ENCODE measurements at places on chromosomes 5 and 9. TPM values are rescaled to one million over a fixed set of nuclear protein-coding genes. Genes with fewer than 3 reads are reported as not detected.
A peak's percentile ranks its signal among the peaks of the same experiment; 100 is the strongest.

DNA sequence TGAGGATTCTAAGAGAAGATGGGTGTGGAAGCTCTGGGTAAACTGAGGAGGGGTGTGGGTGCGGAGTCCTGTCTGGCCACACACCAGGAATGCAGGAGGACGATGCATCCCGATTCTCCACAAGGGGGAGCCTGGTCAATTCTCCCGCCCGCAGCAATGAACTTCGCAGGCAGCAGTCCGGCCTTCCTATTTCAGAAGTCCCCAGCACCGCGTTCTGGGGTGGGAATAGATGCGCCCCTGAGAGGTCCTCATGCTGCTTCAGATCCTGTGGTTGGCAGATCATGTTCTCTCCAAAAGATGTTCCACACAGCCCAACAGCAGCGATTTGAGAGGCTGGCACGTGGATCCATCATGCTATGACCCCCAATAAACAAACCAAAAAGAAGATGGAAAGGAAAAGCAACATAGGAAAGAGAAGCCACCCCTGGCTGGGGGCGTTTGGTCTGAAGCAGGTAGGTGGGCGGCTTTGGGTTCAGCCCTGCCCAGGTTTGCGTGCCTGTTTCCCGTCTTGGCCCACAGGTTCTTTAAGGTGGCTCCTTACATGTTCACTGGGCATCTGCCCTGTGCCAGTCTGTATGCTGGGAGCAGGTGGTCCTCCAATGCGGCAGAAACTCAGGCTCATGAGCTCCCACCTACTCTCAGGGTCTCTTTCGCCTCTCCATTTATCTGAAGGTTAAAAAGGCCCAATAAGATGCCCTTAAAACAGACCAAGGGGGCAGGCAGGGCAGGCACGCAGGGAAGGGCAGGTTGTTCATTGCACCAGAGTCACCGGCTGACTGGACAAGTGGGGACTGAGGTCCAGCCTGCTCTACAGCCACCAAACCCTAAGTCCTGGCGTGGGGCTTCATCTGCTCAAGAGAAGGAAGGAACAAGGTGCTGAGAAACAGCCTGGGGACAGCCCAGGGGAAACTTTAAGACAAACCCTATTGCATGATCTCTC, 171.6 kb downstream of the PAX5 start:
- peak; percentile 16 for DNase-seq

PTPRD gene
- total RNA-seq = not detected

DNA sequence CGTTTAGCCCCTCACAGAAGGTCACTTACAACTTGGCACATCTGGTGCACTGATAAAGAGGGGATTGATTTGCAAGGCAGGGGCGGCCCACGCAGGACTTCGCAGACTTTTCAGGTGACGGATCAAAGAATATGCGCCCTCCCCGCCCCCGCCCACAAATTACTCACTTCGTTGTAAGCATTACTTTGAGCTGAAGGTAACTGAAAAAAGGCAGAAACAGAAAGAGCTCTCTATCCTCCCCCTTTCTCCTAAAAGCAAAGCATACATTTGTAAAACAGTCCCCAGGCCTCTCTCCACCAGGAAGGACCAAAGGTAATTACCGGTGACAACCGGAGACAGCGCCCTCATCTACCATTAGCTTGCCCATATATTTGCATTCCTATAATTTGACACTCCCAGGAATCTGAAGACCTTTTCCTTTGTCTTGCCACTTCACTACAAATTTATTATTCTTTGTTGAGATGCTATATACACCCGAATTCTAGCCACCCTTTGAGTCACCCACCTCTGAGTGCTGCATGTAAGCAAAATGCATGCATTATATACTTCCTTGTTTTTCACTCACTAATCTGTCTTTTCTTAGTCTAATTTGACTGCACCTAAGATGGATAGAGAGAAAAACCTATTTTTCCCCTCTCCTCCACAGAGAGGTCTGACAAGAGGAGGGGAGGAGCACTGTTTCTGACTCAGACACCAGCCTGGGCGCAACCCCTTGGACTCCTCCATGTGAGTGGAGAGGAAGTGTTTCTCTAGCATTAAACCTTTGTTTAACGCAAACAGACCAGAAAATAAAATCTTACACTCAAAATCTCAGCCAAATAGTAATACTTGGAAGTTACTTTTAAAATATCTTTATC, 74.7 kb upstream of the SPIN1 start:
- DNase-seq = no peak

KLF9 gene
- 4.0 TPM for total RNA-seq

DNA sequence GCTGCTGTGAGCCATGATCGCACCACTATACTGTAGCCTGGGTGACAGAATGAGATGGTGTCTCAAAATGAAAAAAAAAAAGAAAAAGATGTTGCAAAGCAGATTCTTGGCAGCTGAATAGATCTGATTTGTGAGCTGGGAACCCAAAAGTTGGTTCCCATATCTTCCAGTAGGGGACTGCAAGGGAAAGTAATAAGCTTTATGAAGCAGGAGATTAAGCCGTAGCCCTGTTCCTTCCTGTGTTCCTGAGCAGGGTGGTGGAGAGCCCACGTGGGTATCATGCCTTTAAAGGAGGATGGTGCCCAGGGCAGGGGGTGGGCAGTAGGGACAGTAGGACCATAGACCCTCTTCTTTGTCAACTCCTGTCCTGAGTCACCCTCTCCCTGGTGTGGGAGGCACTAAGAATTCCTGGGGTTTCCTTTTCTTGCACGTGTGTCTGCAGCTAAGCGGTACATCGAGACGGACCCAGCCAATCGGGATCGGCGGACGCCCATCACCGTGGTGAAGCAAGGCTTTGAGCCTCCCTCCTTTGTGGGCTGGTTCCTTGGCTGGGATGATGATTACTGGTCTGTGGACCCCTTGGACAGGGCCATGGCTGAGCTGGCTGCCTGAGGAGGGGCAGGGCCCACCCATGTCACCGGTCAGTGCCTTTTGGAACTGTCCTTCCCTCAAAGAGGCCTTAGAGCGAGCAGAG, 37.9 kb downstream of the STOM start:
- DNase-seq = no peak

IFNK gene
- not detected for total RNA-seq

GRCh38 chr9:108691614-108692013, 164.2 kb downstream of the ACTL7B start:
- DNase-seq = peak; percentile 79

- DNase-seq = no peak
Measured at GRCh38 chr5:10537624-10538023, 26.2 kb upstream of the ANKRD33B start.

RANBP3L gene
- total RNA-seq = not detected

GRCh38 chr5:270340-270739, 1.1 kb upstream of the PDCD6 start:
- DNase-seq = no peak

DNA sequence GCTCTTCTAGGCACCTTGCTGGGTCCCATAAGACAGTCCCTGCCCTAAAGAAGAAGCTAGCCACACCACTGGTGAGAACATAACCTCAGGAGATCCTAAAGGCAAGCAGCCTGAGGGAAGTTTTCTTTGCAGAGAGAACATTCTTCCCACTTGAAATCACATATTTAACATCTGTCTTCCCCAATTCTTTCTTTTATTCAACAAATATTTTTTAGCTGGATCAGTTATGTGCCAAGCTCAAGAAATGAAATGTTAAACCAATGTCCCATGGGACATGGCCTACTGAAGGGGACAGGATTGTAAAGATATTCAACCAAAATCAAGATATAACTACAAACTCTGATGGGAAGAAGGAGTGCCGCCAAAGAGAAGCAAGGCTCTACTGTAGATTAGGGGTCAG, 36.5 kb downstream of the FOXI1 start:
- DNase-seq = no peak

- DNase-seq = no peak
Measured at GRCh38 chr5:107913494-107913893, 242.8 kb upstream of the EFNA5 start.

PHYHD1 gene
- not detected for total RNA-seq

DNA sequence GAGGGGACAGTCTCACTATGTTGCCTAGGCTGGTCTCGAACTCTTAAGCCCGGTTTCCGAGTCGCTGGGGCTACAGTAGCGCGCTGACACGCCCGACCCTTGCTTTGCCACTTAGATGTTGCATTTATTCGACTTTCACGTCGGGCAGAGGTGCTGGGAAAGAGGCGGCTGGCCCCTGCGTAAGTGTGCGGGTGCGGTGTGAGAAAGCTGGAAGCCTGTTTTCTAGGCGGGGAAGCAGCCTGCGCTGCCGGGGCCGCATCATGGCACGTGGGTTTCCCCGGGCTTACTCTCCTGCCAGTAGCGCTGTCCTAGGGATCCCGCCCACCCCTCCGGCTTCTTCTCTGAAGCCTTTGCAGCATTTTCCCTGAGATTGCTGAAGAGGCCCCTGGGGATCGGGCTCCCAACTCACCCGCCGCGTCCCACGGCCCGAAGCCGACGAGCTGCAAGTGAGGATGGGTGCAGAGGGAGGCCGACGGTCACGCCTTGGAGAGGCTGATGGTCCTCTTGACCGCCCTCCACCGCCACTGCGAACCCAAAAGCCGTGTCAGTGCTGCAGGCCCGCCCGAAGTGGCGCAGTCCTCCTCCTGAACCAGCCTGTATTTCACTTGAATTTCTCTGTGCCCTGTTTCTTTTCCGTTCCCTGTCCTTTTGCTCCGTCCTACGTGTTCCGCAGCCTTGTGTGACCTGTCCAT, 5.8 kb upstream of the TRIM41 start:
- DNase-seq = peak; percentile 64

- no peak for DNase-seq
Measured at GRCh38 chr5:132971483-132972435, 8.3 kb upstream of the AFF4 start.

DNA sequence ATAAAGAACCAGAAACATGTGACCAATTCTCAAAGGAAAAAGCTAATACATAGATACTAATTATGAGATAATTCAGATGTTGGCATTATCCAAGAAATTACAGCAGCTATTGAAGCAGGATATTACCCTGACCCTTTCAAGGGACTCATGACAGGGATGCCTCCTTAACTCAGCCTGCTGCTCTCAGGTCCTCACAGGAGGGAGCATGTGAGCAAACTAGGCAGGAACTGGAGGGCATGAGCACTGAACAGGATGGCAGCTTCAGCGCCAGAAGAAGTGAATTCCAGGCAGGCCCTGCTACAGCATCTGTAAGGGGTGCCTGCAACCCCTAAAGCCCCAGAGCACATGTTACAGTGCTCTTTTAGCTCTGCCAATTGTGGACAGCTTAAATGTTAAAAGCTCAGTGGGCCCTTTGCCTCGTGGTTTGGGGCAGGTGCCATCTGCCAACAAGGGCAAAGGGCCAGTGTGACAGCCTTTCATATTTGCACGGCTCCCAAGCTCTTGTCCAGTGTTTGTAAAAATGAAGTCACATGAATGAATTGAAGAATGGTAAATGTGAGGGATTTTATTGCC, 464.7 kb upstream of the COX7C start:
- DNase-seq = no peak

CNTNAP3 gene
- not detected for total RNA-seq

C9orf152 gene
- 3.5 TPM for total RNA-seq

CMBL gene
- total RNA-seq = 12.9 TPM

DNA sequence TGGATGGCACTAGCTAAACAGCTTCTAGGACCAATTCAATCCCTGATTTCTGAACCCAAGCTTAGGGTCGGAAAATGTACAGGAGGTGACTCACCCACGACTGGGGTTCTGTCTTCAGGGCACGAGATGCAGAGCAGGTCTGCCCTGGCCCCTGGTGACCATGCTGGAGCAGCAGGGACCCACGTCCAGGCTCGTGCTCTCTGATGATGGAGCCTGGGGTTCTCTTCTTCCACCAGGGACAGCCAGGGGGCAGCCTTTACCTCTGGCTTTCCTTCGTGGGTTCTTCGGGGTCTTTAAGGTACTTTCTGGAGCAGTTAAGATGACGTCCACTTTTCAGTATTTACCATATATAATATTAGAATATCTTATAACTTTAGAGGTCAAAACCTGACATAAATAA, 2.1 kb downstream of the CFAP77 start:
- no peak for DNase-seq

GLDC gene
- total RNA-seq = not detected

DNA sequence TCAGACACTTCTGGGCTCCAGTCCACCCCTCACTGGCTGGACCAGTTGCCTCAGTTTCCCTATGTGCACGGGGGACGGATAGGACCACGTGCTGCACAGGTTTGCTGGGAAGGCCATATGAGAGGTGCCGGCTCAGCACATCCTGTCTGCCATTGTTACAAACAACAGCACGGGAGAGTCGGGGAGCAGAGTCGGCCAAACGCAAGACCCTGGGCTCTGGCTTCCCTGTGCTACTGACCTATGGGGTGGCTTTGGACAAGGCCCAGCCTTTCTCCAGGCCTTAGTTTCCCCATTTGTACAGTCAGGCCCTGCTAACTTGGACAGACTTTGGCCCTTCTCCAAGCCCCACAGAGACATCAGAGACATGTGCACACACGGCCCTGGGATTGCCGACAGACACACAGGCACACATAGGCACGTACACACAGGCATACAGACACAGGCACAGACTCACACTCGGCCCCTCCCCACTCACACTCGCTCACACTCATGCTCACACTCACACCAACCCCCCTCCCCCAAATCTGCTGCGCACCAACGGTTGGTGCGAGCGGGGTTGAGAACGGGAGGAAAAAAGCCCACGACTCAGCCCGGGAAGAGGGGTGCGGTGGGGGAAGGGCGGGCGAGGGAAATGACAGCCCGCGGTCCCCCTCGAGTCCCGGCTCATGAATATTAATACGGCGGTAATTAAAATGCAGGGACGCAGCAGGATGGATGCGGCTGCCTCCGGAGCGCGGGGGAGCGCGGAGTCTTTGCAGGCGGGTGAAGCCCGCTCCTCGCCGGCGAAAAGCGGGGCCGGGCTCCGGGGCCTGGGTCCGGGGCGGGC, 133.0 kb downstream of the C9orf50 start:
- DNase-seq = no peak

GRCh38 chr9:29176786-29177185, 1603.5 kb upstream of the C9orf72 start:
- DNase-seq = no peak

GRCh38 chr5:110371011-110371724, 355.3 kb downstream of the TMEM232 start:
- DNase-seq = no peak

GGTA1 gene
- total RNA-seq = not detected

- DNase-seq = no peak
Measured at GRCh38 chr5:80569961-80570786, at the start of gene ANKRD34B. Gene ANKRD34B (minus strand): TSS chr5:80570280. CDS start chr5:80560019, 10,261 bp downstream.
